ENCODE measurements at places on chromosomes 12 and 14. TPM values are rescaled to one million over a fixed set of nuclear protein-coding genes. Genes with fewer than 3 reads are reported as not detected.
A peak's percentile ranks its signal among the peaks of the same experiment; 100 is the strongest.

DNA sequence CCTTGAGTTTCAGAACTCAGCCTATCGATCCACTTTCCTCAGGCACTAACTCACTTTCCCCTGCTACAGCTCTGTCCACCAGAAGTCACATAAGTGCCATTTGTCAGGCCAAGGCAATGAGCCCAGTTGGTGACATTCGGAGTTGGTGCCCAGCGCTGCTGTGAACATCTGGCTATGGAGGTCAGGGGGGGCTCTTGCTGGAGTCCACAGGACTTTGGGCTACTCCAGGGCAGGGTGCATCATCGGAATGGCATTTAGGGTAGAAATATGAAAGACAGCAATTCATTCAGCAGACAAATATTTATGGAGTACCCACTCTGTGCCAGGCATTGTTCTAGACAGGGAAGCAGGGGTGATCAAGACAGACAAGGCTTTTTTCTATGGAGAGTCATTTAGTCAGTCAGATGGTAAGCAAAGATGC, 1.5 kb upstream of the PPP1CC start:
- peaks cover 59% of the 10 kb centered on the region for H3K4me1 ChIP-seq
- DNase-seq, result no peak
- peak overlapping the region; percentile 95 for H3K27ac ChIP-seq
- no peaks in the 10 kb centered on the region for H3K27me3 ChIP-seq
- H3K4me3 ChIP-seq, result no peak overlapping the region

- H3K36me3 ChIP-seq, result no peaks in the 10 kb centered on the region
- DNase-seq, result no peak
- H3K4me1 ChIP-seq, result no peaks in the 10 kb centered on the region
- peaks cover 7% of the 10 kb centered on the region for H3K27me3 ChIP-seq
These were observed 1.5 kb upstream of the NTS start for GRCh38 chr12:85872497-85873091.

- H3K4me1 ChIP-seq, result peaks cover 6% of the 10 kb centered on the region
- H3K4me3 ChIP-seq, result no peak overlapping the region
- no peak for DNase-seq
- no peaks in the 10 kb centered on the region for H3K36me3 ChIP-seq
- H3K27me3 ChIP-seq, result peaks cover 51% of the 10 kb centered on the region
These were observed 39.1 kb downstream of the IQSEC3 start for GRCh38 chr12:105696-106095.

NRL gene
- 1.5 TPM for total RNA-seq

DNA sequence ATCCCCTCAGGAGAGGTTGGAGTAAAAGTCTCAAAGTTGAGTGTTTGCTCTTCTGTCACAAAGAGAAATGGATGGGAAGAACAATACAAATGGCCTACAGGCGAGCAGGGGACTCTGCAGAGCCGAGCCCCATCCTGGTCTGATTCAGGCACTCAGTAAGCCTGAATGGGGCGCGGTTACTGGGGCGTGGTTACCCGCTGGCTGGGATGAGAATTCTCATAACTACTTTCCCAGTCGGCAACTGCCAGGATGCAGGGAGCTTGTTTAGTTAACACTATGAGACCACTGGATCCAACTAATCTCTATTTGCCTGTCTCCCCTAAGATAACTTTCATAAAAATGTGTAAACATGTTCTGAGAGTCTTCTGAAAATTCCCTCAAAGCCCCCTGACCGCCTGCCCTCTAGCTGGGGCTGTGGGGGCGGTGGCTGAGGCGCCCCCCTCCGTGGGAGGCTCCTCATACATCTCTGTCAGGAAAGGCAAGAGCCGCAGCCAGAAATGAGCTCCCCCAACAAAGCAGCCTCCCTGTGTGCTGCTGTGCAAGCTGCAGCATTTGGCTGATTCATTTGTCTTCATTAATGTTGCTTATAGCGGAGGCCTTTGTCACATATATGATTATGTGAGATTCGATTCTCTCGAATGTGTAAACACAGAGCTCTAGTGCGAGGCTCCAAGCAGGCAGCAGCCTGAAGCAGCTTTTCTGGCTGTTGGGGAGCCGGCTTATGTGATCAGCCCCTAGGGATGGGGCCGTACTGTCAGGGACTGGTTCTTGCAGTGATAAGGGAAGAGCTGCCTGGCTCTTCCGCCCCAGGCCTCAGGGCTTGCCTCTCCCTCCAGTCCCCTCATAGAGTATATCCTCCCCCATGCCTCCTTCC, 126.1 kb upstream of the ARHGAP5 start:
- H3K4me3 ChIP-seq, result peak overlapping the region; percentile 3
- H3K27ac ChIP-seq, result peak overlapping the region; percentile 69
- no peaks in the 10 kb centered on the region for H3K36me3 ChIP-seq
- H3K4me1 ChIP-seq, result peaks cover 32% of the 10 kb centered on the region

KERA gene
- total RNA-seq, result not detected

POMT2 gene
- 13.4 TPM for total RNA-seq

DNA sequence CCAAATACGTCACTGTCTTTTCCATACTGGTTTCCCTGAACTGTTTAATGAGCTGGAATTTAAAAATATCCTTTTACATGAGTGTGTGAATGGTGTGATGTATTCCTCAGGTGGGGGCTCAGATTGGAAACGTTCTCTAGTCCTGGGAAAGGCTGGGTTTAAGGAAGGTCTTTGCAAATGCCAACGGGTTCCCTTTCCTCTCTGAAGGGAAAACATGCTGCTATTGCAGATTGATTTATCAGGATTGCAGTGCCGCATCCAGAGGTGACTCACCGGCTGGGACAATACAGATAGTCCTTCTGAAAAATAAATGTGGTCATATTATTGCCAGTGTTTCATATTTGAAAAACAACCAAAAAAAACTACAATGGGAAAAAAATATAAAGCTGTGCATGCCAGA, 193.1 kb upstream of the FLRT2 start:
- no peaks in the 10 kb centered on the region for H3K4me1 ChIP-seq
- H3K36me3 ChIP-seq, result no peaks in the 10 kb centered on the region
- no peak overlapping the region for H3K4me3 ChIP-seq
- no peaks in the 10 kb centered on the region for H3K27me3 ChIP-seq
- no peak for DNase-seq

DNA sequence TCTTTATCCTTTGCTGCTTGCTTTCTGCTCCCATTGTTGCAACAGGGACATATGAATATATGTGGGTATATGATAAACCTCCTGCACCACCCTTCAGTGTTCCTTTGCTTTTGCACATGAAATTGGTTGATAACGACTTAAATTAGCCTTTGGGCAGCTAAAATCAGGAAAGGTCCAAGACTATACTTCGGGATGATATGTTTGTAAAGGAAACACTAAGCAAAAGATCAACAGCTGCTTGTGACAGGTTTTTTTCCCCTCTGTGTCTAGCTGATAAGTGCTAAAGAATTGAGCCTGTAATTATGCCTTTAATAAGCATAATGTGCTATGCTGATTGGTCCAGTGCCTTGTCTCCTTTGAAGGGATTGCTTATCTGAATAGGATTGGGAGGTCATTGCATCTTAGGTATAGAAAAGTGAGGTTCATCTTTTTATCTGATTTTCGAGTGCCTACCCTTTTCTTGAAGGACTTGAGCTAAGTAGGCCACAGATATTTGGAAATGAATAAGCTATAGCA, 59.4 kb downstream of the PPHLN1 start:
- no peak for DNase-seq
- H3K4me3 ChIP-seq, result no peak overlapping the region
- H3K4me1 ChIP-seq, result peaks cover 28% of the 10 kb centered on the region

- H3K4me1 ChIP-seq, result peaks cover 18% of the 10 kb centered on the region
- DNase-seq, result no peak
- H3K27me3 ChIP-seq, result no peaks in the 10 kb centered on the region
- H3K4me3 ChIP-seq, result no peak overlapping the region
These were observed 17.4 kb downstream of the NPC2 start for GRCh38 chr14:74475678-74476077.

TBX5 gene
- total RNA-seq, result 75.1 TPM

GRCh38 chr14:40368314-40368713, 936.1 kb upstream of the FBXO33 start:
- DNase-seq, result no peak
- H3K27ac ChIP-seq, result no peak overlapping the region
- H3K4me3 ChIP-seq, result no peak overlapping the region
- H3K27me3 ChIP-seq, result no peaks in the 10 kb centered on the region
- H3K4me1 ChIP-seq, result no peaks in the 10 kb centered on the region

REP15 gene
- total RNA-seq, result 5.5 TPM

DNA sequence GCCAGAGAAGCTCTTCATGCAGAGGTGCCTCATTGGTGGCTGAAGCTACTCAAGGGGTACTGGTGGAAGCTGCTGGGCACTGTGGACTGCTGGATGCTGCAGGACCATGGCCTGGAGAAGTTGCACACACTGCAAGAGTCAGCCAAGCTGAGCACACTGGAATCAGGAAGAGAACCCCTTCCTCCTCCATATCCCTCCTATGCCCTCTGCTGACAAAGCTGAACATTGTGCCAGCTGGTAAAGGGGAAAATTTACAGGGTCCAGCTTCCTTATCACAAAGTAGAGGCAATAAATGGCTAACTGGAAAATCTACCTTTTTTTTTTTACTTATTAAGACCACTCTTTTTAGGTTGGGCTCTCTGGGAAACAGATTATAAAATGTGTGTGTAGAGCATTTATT, 6.5 kb downstream of the CCDC175 start:
- no peak overlapping the region for H3K4me3 ChIP-seq
- no peak overlapping the region for H3K27ac ChIP-seq
- peaks cover 33% of the 10 kb centered on the region for H3K27me3 ChIP-seq

OVCH1 gene
- 0.25 TPM for total RNA-seq

GRCh38 chr12:105332925-105333324, 2.4 kb downstream of the C12orf75 start:
- DNase-seq, result no peak
- H3K27ac ChIP-seq, result no peak overlapping the region
- H3K4me1 ChIP-seq, result peaks cover 13% of the 10 kb centered on the region
- no peaks in the 10 kb centered on the region for H3K36me3 ChIP-seq
- no peak overlapping the region for H3K4me3 ChIP-seq

TAS2R8 gene
- total RNA-seq, result not detected

- DNase-seq, result no peak
- no peaks in the 10 kb centered on the region for H3K27me3 ChIP-seq
- peak overlapping the region; percentile 8 for H3K27ac ChIP-seq
- no peaks in the 10 kb centered on the region for H3K36me3 ChIP-seq
- H3K4me3 ChIP-seq, result peak overlapping the region; percentile 95
These were observed 3.1 kb downstream of the HIF1A start for GRCh38 chr14:61698206-61698980.

CPNE6 gene
- not detected for total RNA-seq

DNA sequence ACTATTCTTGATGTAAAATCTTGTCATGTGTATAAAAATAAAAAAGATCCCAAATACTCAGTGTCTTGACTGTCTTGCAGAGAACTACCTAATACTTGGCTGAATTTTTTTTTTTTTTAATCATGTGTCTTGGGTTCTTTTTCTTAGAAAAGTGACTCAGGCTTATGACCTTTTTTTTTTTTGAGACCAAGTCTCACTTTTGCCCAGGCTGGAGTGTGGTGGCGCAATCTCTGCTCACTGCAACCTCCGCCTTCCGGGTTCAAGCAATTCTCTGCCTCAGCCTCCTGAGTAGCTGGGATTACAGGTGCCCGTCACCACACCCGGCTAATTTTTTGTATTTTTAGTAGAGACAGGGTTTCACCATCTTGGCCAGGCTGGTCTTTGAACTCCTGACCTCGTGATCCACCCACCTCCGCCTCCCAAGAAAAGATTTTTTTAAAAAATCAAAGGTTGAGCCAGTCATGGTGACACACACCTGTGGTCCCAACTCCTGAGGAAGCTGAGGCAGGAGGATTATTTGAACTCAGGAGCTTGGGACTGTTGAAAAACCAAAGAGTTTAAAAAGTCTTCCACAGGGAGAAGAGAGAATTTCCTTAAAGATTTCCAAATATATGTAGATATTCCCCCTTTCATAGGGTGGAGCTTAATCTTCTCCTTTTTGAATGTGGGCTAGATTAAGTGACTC, 17.7 kb upstream of the TDG start:
- H3K36me3 ChIP-seq, result peaks cover 100% of the 10 kb centered on the region
- no peak overlapping the region for H3K27ac ChIP-seq
- no peak for DNase-seq
- no peaks in the 10 kb centered on the region for H3K4me1 ChIP-seq
- no peaks in the 10 kb centered on the region for H3K27me3 ChIP-seq
- no peak overlapping the region for H3K4me3 ChIP-seq
